GM23248 (cell line): ENCODE measurements at places on chromosomes 7 and 10.

GRCh38 chr10:90450797-90451196, 407.0 kb downstream of the HTR7 start:
- DNase-seq: no peak
- H3K27me3 ChIP-seq: no peaks in the 10 kb centered on the region
- no peaks in the 10 kb centered on the region for H3K36me3 ChIP-seq

DNA sequence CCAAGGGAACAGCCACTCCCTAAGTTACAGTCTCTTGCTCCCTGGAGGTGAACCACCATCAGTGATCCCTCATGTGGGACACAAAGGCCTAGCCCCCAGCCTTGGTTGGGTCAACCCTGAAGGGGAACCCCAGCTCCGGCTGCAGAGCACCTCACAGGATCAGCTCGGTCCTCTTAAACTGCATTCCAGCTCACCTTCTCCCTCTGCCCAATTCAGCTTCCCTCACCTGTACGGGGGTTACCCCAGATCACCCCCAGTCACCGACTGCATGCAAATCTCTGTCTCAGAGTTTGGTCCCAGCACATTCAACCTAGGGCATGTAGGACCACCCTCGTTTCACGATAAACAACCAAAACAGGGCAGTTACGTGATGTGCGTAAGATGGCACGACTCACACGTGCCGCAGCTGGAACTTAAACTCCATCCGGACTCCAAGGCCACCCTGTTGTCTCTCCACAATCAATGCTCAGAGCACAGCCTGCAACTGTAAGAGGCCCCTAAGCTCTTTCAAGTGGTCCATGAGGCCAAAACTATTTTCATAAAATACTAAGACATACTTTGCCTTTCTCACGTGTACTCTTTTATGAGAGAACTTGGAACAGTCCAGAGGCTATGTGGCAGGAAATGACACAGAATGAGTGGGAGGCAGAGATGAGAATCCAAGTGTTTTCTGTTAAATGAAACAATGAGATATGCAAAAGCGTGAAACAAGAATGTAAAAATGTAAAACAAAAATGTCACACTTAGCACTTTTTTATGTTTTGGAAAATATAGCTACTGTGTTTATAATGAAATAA, 285.2 kb downstream of the PTPRN2 start:
- H3K27ac ChIP-seq: no peak overlapping the region
- no peaks in the 10 kb centered on the region for H3K36me3 ChIP-seq
- DNase-seq: peak; percentile 1
- H3K27me3 ChIP-seq: no peaks in the 10 kb centered on the region

DNA sequence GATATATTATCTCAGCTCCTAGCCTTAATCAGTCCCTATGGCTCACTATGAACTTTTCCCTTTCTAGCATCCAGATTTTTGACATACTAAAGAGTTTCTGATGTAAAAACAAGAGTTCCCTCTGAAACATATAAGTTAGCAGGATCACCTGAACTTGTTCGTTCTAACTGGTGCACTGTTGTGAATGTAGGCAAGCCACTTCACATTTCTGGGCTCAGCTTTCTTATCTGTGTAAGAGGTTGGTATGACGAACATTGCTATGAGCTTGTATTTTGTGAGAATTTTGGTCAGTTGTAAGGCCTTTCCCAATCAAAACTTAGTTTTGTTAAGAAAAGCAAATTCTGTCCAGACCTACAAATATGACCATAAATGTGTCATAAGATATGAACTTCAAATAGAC, 46.1 kb downstream of the MAGI2 start:
- no peak overlapping the region for H3K27ac ChIP-seq
- DNase-seq: no peak
- H3K36me3 ChIP-seq: no peaks in the 10 kb centered on the region
- peaks cover 15% of the 10 kb centered on the region for H3K4me1 ChIP-seq
- no peaks in the 10 kb centered on the region for H3K27me3 ChIP-seq

DNA sequence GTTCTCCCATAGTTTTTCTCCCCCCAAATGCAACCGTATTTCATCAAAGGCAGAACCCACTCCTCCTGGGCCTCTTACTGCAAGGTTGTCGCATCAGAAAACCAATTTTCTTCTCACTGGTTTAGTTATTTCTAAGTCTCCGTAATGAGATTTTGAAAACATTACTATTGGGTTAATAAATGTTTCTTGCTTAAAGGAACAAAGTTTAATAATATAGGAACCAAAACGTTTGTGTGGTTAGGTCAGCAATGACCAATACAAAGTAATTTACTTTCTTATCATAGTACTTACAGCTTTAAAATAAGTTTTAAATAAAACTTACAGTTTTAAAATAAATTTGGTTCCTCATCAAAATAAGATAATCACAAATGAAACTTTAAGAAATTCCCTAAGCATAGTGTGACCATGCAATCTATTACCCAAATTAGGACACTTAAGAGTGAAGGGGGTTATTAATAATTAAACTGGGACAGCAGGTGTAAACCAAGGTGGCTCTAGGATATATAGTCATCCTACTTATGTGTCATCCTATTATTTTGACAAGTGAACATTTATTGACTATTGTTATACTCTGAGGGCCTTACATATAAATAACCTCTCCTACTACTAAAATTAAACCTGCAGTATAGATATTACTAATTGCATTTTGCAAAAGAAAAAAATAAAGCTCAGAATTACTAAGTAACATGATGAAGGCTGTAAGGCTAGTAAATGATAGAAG, 415.4 kb upstream of the LRRN3 start:
- H3K27me3 ChIP-seq: no peaks in the 10 kb centered on the region
- no peaks in the 10 kb centered on the region for H3K36me3 ChIP-seq
- no peak overlapping the region for H3K4me3 ChIP-seq

DNA sequence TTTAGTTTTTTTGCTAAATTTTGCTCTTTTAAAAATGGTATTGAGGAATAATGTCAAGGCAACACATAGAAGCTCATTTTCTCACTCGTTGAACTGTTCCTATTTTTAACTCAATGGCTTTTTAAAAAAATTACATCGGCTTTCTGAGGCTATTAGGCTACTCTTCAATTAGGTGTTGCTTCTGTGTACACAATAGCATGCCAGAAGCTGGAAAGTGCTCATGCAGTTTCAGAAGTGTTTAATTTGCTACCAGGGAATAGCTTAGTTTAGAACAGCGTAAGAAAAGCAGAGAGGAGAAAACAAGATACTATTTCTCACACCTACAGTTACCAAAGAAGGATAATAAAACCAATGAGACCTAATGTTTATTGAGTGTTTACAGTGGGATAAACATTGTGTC, 157.4 kb downstream of the NXPH1 start:
- no peak overlapping the region for H3K27ac ChIP-seq
- H3K4me1 ChIP-seq: no peaks in the 10 kb centered on the region
- no peaks in the 10 kb centered on the region for H3K27me3 ChIP-seq
- H3K4me3 ChIP-seq: no peak overlapping the region
- H3K36me3 ChIP-seq: no peaks in the 10 kb centered on the region

DNA sequence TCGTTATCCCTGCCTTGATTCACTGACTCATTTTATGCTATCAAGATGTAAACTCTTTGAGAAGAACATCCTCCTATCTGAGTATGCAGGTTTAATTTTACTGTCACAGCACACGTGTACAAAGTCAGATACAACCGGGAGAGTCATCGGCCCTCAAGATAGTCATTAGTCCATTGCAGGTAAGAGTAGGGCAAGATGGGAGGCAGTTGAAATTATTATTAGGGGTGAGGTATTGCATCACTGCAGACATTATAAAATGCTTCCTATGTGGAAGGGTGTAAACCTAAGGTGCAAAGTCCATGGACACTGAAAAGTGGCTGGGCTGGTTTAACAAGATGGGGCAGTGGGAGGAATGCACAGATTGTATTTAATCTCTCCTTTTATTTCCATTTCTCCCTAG, 113.7 kb downstream of the ARL4A start:
- H3K36me3 ChIP-seq: no peaks in the 10 kb centered on the region
- no peak overlapping the region for H3K4me3 ChIP-seq
- no peak for DNase-seq
- no peaks in the 10 kb centered on the region for H3K4me1 ChIP-seq
- H3K27me3 ChIP-seq: no peaks in the 10 kb centered on the region

DNA sequence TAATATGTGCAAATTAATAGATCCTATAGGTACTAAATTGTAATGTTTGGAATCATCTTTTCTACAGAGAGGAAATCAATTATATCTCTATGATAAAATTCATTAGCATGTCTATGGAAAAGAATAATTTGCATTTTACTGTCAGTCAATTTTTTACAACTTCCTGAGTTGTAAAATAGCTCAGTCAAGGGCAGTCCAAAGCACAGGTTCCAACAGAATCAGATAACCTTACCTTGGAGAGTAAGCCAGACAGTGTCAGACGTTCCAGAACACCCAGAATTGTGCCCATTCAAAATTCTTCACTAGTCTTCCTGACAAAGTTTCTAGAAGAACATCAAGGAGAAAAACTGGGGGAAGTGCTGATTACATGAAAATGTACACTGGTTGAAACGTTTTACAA, 31.1 kb upstream of the IMMP2L start:
- DNase-seq: no peak
- no peaks in the 10 kb centered on the region for H3K27me3 ChIP-seq
- H3K36me3 ChIP-seq: no peaks in the 10 kb centered on the region
- no peaks in the 10 kb centered on the region for H3K4me1 ChIP-seq
- H3K27ac ChIP-seq: no peak overlapping the region

- peaks cover 24% of the 10 kb centered on the region; the same call in 1 of the 2 replicates for H3K36me3 ChIP-seq
- H3K4me1 ChIP-seq: peaks cover 28% of the 10 kb centered on the region
- no peak overlapping the region for H3K4me3 ChIP-seq
- DNase-seq: no peak
- no peak overlapping the region for H3K27ac ChIP-seq
- no peaks in the 10 kb centered on the region for H3K27me3 ChIP-seq
Observed at GRCh38 chr7:6178298-6179029, 94.0 kb downstream of the CYTH3 start.

DNA sequence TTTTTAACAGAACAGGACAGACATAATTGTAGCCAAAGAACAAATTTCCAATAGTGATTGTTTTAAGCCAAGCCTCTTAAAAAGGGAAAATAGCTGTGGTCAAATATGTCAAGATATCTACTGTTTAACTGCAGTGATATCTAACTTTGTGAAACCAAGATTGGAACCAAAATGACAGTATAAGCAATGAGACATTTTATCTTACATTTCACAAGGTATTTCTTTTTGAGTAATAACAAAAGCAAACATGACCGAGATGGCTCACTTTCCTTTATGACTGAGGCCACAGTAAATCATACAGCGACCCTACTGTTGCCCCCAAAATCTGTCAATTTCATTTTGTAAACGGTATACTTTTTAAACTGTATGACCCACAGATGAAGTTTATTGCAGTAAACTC, 215.8 kb downstream of the MLLT10 start:
- no peak overlapping the region for H3K27ac ChIP-seq
- H3K4me1 ChIP-seq: no peaks in the 10 kb centered on the region
- H3K4me3 ChIP-seq: no peak overlapping the region
- no peaks in the 10 kb centered on the region for H3K36me3 ChIP-seq
- H3K27me3 ChIP-seq: no peaks in the 10 kb centered on the region
- DNase-seq: no peak

- peaks cover 6% of the 10 kb centered on the region; the same call in 1 of the 2 replicates for H3K36me3 ChIP-seq
- no peaks in the 10 kb centered on the region for H3K27me3 ChIP-seq
- peak overlapping the region; percentile 89 for H3K27ac ChIP-seq
- DNase-seq: peak; percentile 94
- H3K4me1 ChIP-seq: peaks cover 20% of the 10 kb centered on the region
- no peak overlapping the region for H3K4me3 ChIP-seq
Observed at GRCh38 chr10:102802920-102803534, 34.2 kb downstream of the CYP17A1 start.

GRCh38 chr7:127091620-127092019, 161.1 kb downstream of the GRM8 start:
- no peak overlapping the region for H3K4me3 ChIP-seq
- no peaks in the 10 kb centered on the region for H3K36me3 ChIP-seq
- H3K27ac ChIP-seq: no peak overlapping the region
- H3K4me1 ChIP-seq: no peaks in the 10 kb centered on the region

DNA sequence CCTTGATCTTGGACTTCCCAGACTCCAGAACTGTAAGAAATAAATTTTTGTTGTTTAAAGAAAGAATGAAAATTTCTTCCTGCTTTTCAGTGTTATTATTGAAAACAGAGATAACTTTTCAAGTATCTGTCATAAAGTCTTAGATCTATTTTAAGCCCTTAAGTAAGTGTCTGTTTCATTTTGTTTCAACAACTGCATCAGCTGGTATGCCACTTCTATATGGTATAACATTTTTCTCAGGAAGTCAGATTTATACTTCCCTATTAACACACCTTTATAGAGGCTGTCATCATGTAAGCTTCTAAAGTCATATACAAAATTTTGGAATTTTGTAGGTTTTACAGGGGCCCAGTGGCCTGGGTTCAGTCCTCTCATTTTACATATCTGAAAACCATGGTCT, 24.4 kb downstream of the RALA start:
- H3K27ac ChIP-seq: no peak overlapping the region
- no peak overlapping the region for H3K4me3 ChIP-seq
- DNase-seq: no peak
- no peaks in the 10 kb centered on the region for H3K36me3 ChIP-seq
- H3K4me1 ChIP-seq: peaks cover 49% of the 10 kb centered on the region

GRCh38 chr10:104559935-104560334, 81.2 kb upstream of the SORCS3 start:
- peaks cover 7% of the 10 kb centered on the region for H3K4me1 ChIP-seq
- H3K4me3 ChIP-seq: no peak overlapping the region

- H3K27ac ChIP-seq: no peak overlapping the region
- peaks cover 12% of the 10 kb centered on the region for H3K4me1 ChIP-seq
- no peak for DNase-seq
- no peaks in the 10 kb centered on the region for H3K27me3 ChIP-seq
Observed at GRCh38 chr10:120483651-120484301, 26.7 kb downstream of the PLPP4 start.
